Suppressor macrophage treated with lipopolysaccharide for 1 hour (primary cell): ENCODE measurements at places on chromosomes 11 and 22.

GRCh38 chr22:41963453-41964111 lies 5.7 kb upstream of the SEPTIN3 start:
- DNase-seq = no peak

DNA sequence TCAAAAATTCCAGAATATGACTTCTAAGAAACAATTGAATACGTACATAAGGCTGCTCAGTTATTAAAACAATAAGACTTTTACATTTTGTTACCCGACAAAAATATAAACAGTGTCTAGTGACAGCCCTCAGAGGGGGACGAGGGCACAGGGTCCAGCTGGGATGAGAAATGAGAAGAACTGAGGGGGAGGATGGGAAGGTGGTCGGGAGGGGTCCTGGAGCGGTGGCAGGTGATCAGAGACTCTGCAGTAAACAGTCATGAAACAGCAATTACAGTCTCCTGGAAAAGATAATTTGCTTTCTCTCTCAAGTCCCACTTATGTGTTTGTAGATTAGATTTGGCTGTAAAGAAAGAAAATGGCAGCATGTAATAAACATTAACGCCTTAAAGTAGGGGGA lies 56.0 kb downstream of the PACSIN2 start:
- no peak for DNase-seq

- peak; percentile 95 for DNase-seq
These were observed 40.5 kb downstream of the LRRC32 start for GRCh38 chr11:76629853-76630599.

DNA sequence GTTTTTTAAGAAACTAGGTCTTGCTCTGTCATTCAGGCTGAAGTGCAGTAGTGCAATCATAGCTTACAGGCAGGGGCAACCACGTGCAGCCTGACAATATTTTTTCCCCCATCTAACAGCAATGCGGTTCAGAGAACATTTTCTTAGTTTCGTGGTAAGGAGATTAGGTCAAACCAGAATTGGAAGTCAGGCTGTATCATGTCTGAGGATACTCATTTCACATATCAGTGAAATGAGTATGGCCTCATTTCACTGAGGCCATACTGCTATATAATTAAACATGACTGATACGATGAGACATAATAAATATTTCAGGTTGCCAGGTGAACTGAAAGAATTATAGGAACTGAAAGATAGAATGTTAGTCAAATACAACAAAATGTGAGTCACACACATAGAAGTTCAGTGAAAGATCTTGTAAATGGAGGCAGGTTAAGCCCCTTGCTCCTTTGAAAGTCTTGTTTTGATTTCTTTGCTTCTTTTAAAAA lies 32.5 kb upstream of the IZUMO1R start:
- DNase-seq = no peak

DNA sequence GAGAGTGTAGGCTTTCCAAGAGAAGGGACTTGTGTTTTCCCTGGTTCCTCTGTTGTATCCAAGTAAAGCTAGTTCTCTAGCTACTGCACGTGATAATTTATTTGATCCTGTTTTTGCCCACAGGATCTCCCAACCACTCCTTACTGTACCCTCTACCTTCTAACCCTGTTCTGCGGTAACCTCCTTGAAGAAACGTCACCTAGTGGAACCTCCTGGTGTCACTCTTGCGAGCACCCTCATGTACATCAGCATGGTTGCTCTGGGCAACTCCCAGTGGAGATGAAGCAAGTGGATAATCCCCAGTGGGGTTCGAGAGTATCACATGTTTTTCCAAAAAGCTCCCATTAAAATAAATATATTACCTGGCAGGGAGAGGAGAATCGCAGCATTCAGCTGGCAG lies 108.9 kb upstream of the CLMP start:
- no peak for DNase-seq

DNA sequence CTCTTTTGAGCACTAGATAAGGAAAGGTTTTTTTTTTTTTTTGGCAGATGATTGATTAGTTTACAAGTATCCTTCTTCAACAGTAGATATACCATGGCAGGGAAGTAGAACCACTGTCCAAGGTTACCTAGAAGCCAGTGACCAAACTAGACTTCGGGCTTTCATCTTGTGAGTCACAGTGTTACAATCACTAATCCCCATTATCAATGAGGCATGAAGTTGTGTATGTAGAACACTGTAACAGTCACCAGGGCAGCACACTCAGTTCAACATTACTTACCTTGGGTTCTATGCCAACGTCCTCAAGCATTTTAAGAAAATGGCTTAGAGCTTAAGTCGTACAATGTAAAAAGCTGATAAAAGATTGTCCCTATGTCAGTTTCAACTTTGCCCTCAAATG lies 430.9 kb downstream of the ETS1 start:
- DNase-seq = no peak

GRCh38 chr11:28833670-28834069 lies 725.5 kb downstream of the METTL15 start:
- no peak for DNase-seq

GRCh38 chr22:20456064-20456721 lies 18.6 kb upstream of the SCARF2 start:
- DNase-seq = peak; percentile 84

DNA sequence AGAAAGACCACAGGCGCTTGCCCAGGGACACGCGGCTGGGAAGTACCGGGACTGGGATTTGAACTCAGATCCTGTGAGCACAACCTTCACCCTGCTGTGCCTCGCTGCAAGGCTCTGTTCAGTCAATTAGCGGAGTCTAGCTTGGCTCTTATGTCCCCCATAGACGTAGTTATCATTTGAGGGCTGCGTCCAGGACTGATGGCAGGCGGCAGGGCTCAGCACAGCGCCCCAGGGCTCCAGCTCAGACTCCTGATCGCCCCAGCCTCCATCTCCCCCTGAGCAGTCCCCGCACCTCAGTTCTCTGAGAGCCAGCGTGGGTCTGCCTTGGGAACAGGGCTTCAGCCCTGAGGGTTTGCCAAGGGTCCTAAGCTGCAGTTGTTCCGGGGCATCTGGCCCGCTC lies 19.8 kb downstream of the MRGPRG start:
- no peak for DNase-seq

- no peak for DNase-seq
These were observed 77.3 kb downstream of the PIWIL3 start for GRCh38 chr22:24697172-24697571.

GRCh38 chr11:78061921-78062311 lies 1.7 kb upstream of the THRSP start:
- DNase-seq = no peak

DNA sequence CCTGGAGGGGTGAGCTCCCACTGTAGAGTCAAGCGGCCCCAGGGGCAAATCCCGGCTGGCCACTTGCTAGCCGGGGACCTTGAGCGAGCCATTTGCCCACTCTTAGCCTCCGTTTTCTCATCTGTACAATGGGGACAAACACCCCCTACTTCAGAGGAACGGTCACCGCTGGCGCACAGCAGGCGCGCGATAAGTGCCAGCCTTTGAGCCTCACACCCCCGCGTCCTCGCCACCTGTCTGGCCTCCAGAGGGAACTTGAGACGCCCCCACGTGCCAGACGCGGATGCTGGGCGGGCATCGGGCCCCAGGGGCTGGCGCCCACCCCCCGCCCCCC lies 72.6 kb upstream of the TCF20 start:
- DNase-seq = no peak

- DNase-seq = peak; percentile 29
These were observed 2.1 kb downstream of the WEE1 start for GRCh38 chr11:9575260-9576240.

DNA sequence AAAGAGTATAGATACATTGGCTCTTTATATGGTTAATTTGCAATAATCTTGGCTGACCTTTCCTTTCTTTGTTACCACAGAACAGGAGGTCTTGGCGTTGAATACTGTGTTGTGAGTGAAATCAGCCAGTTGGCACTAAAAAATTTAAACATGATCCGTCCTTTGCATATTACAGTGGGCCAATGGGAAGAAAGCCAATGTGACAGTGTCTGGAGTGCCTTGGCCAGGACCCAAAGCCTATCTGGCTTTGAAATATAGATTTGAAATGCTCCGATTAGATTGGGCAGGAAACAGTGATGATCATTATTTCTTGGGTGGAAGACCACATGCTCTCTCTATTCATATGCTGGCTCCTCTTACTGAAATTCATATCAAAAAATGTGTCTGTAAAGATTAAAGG lies 339.6 kb upstream of the ANO3 start:
- no peak for DNase-seq

DNA sequence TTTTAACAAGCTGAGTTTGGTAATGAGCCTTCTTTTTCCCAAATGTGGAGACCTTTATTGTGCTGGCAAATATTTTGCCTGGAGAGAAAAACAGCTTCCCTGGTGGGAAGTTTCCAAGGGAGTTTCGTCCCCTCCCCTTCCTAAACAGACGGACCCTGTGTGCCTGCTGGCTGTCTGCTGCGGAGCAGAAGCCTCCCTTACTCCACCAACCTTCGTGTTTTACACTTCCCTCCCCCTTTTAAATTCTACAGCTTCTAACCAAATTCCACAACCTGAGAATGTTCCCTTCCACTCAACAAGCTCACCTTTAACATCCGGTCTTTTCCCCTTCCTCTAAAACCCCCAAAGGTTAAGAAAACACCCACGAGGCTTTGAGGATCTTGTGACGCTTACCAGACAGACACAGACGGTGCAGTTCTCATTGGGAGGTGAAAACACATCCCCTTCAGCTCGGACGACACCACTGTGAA lies 17.1 kb downstream of the VWCE start:
- no peak for DNase-seq

DNA sequence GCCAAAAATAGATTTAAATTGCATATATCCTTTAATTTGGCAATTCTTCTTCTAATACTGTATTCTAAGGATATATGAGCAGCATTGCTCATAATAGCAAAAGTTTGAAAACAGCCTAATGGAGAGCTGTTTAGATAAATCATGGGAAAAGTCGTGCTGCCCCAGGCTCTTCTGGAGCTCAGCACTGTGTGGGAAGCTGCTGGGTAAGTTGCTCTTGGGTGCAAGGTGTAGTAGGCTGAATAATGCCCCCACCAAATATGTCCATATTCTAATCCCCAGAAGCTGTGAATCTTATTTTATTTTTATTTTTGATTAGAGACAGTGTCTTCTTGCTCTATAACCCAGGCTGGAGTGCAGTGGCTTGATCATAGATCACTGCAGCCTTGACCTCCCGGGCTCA lies 34.9 kb upstream of the WEE1 start:
- DNase-seq = no peak

DNA sequence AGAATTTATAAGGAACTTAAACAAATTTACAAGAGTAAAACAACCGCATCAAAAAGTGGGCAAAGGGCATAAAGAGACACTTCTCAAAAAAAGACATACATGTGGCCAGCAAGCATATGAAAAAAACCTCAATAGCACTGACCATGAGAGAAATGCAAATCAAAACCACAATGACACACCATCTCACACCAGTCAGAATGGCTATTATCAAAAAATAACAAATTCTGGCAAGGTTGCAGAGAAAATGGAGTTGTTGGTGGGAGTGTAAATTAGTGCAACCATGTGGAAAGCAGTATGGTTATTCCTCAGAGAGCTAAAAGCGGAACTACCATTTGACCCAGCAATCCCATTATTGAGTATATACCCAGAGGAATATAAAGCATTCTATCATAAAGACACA lies 866.8 kb upstream of the TENM4 start:
- DNase-seq = no peak

DNA sequence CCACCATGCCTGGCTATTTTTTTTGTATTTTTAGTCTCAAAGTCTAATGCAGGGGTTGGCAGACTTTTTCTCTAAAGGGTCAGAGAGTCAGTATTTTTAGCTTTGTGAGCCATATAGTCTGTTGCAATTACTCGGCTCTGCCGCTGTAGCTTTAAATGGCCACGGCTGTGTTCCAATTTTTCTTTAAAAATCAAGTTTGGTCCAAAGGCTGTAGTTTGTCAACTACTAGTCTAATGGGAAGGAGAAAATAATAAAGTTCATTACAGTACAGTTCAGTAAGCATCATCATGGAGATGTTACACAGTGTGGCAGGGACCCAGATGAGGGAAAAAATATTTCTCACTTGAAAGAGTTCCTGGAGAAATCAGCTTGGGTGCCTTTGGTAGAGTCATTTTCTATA lies 107.6 kb downstream of the CSNK2A3 start:
- DNase-seq = no peak

- DNase-seq = no peak
These were observed 444.4 kb downstream of the DLG2 start for GRCh38 chr11:85182441-85183387.

DNA sequence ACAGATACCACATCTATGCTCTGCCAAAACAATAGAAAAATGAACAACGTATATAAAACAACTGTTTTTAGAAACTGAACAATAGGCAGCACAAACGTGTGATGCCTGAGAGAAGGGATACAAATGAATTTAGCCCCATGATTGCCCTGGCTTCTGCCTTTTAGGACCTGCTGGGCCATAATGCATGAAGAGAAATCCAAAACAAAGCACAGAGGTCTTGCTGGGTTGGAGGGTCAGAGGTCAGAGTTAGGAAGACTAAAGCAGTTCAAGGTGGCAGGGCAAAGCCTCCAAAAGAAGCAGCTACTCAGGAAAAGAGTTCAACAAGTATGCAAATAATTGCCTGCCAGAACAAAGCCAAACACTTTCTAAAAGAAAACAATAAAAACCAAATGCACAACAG lies 138.5 kb downstream of the TTC28 start:
- DNase-seq = no peak

DNA sequence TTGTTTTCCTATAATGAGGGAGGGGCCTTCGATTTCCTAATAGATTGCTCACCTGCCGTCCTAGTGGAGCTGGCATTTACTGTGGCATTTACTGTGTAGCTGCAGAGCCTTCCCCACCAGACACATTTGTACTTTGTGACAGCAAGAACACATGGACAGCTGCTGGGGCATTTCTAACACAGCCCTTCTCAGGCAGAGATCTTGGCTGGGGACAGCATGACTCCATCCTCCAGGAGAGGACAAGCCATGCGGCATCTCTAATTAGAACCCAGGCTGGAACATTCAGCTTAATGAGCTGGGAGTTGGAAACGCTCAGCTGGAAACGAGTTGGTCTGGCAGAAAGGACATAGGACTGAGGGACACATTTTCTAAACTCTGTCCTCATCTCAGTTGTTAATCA lies 887.5 kb downstream of the NTM start:
- no peak for DNase-seq

GRCh38 chr11:116855413-116855812 lies 18.0 kb upstream of the APOA1 start:
- DNase-seq = no peak

GRCh38 chr11:83192606-83193245 lies 786 bp upstream of the ANKRD42 start:
- DNase-seq = peak; percentile 64

- no peak for DNase-seq
These were observed 32.7 kb downstream of the ARHGAP42 start for GRCh38 chr11:100719809-100720221.

- DNase-seq = no peak
These were observed 248.1 kb downstream of the DLG2 start for GRCh38 chr11:85379066-85379465.

DNA sequence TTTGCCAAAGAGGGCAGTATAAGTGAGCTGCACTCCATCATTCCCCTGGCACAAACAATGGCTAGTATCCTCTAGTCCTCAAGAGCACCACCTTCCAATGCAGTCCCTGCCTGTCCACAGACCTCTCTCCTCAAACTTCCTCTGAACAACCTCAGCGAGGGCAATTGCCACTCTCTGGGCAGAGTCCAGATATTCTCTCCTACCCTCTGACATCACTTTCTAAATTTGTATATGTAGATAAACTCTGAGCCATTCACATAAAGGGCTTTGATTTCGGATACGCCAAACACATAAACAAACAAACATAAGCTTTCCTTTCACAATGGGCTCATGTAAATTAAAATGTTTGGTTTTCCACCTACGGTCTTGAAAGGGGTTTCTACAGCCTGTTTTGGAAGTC lies 3.0 kb upstream of the SLC43A3 start:
- no peak for DNase-seq

GRCh38 chr11:34633990-34634693 lies 13.2 kb downstream of the EHF start:
- peak; percentile 87 for DNase-seq
